ENCODE measurements at places on chromosomes 5 and 9. TPM values are rescaled to one million over a fixed set of nuclear protein-coding genes. Genes with fewer than 3 reads are reported as not detected.
A peak's percentile ranks its signal among the peaks of the same experiment; 100 is the strongest.

DNA sequence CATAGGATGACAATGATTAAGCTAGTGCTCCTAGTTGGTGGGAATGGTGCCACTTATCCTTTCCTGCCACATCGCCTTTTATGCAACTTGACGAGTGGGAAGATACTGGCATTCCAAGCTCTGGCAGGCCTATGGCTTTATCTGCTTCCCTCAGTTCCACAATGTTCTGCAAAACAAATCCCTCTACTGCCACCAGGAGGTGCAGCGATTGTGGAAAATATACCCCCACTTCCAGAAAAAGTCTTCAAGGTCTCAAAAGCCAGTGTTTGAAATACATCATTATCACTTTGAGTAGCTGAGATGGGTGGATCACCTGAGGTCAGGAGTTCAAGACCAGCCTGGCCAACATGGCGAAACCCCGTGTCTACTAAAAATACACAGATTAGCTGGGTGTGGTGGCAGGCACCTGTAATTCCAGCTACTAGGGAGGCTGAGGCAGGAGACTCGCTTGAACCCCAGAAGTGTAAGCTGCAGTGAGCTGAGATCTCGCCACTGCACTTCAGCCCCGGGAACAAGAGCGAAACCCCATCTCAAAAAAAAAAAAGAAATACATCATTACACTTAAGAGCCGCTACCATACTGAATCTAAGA is 3.4 kb downstream of the CLINT1 start:
- H3K4me3 ChIP-seq: no peak overlapping the region
- peak; percentile 63 for DNase-seq
- H3K27me3 ChIP-seq: no peaks in the 10 kb centered on the region

The SLC6A7 gene
- 0.07 TPM for total RNA-seq

The FRMD3 gene
- total RNA-seq: 1.4 TPM

DNA sequence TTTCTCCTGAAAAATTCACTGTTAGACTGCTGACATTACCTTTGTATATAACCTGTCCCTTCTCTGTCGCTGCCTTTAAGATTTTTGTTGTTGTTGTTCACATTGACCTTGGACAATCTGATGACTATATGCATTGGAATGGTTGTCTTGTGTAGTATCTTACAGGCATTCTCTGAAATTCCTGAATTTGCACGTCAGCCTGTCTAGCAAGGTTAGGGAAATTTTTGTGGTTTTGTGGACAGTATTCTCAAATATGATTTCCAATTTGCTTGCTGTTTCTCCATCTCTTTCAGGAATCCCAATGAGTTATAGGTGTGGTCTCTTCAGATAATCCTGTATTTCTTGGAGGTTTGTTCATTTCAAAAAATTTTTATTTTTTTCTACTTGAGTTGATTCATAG is 140.8 kb downstream of the PRR16 start:
- H3K27me3 ChIP-seq: no peaks in the 10 kb centered on the region
- H3K27ac ChIP-seq: no peak overlapping the region
- H3K4me3 ChIP-seq: no peak overlapping the region
- no peaks in the 10 kb centered on the region for H3K36me3 ChIP-seq
- no peak for DNase-seq
